ENCODE measurements at places on chromosomes 5 and 9.
A peak's percentile ranks its signal among the peaks of the same experiment; 100 is the strongest.

DNA sequence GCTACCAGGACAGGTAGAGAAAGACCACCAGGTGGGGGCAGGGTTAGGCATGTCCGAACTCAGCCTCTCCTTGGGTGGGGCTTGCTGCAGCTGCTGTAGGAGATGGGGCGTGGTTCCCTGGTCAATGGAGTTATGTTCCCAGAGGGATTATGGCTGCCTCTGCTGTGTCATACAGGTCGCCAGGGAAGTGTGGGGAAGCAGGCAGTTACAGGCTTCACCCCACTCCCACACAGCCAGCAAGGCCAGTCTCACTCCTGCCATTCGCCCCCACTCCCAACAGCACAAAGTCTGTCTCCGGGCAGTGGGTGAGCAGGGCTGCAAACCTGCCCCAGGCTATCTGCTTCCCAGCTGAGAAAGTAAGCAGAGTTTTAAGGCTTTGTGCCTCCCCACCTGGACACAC, 20.0 kb upstream of the CEP72 start:
- no peak for DNase-seq

GRCh38 chr5:21709770-21710169, 1143.4 kb downstream of the CDH12 start:
- no peak for DNase-seq

GRCh38 chr5:158606233-158606632, 493.5 kb downstream of the EBF1 start:
- no peak for DNase-seq

GRCh38 chr9:18861609-18862544, 171.1 kb downstream of the SAXO1 start:
- no peak for DNase-seq

GRCh38 chr5:44294516-44294915, 94.7 kb downstream of the FGF10 start:
- DNase-seq = no peak

DNA sequence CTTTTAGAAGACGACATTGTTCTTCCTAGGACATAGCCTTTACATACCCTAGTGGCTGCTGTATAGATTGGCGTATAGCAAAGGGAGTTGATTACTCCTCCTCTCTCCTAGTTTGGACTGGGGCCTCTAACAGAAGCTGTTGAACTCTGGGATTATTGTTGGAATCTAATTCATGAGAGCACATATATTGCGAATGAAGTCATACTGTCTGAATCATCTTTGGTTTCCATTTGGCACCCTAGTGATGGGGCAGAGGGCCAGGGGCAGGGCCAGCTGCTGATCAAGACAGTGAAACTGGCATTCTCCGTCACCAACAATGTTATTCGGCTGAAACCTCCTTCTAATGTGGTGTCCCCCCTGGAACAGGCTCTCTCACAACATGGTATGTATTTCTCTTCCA, 40.3 kb downstream of the NUP188 start:
- DNase-seq = no peak

DNA sequence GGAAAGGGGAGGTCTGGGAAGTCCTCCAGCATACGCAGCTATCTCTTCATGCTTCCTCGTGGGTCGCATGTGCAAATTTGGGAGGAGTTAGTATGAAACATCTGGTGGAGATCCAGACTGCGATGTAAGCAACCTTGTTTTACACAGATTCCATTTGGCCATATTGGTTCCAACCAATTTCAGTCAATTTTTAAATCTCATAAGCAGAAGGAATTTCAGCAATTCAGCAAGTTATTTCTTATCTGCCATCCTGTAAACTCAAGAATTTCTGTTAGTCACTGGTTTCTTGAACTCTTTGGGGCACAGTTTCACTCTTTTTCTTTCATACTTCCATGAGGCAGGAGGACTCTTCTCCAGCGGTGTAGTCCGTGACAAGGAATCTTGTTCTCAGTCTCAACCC, 130.4 kb upstream of the CLINT1 start:
- DNase-seq = no peak

GRCh38 chr5:118891252-118891651, 97.1 kb downstream of the DTWD2 start:
- no peak for DNase-seq

- peak; percentile 30 for DNase-seq
Measured at GRCh38 chr5:137734962-137735554, 831 bp downstream of the KLHL3 start.

DNA sequence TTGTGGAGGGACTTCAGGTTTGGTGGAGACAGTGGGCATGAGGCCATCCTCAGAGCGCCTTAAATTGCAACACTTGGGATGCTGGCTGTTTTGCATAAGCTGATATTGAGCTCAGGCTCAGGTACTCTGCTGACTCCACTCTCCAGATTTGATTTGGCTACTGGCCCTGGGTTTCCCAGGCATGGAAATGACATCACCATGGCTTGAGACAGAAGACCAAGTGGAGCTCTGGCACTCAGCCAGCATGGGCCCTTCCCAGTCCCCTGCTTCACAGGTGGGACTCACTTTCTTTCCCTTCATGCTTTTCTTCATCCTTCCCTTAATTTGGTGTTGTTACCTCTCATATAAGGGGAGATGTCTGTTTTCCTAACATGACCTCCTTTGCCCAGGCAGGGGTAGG, 72.0 kb upstream of the IL12B start:
- no peak for DNase-seq

DNA sequence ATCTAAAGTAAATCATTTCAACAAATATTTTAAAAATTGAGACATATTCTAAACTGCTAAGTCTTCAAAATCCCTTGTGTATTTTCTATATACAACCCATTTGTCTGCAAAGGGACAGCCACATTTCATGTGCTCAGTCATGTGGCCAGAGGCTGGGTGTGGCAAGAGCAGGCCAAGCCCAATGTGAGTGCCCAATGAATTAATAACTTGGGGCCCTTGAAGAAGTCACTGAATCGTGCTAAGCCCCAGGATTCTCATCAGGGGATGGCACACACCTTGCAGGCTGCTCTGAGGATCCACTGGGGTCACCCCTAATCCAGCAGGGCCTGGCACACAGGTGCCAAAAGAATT, 78.2 kb upstream of the SMIM23 start:
- DNase-seq = no peak

GRCh38 chr9:80932181-80932580, 757.2 kb downstream of the TLE1 start:
- DNase-seq = no peak

DNA sequence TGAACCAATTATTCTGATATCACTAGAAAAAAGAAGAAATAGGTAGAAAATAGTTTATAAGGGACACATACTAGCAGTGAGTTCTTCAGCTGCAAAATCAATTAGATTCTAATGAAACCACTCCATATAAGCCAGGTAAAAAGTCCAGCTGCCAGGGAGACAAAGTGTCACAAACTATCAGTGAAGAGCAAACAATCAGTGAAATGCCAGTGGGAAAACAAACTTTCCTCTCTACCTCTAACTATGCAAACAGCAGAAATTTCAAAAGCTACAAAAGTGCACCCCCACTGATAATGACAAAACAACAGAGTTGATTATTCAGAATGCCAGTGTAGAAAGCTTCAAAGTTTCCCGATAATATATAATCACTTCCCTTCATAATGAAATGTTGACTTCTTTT, 637.2 kb upstream of the ITGA1 start:
- no peak for DNase-seq

DNA sequence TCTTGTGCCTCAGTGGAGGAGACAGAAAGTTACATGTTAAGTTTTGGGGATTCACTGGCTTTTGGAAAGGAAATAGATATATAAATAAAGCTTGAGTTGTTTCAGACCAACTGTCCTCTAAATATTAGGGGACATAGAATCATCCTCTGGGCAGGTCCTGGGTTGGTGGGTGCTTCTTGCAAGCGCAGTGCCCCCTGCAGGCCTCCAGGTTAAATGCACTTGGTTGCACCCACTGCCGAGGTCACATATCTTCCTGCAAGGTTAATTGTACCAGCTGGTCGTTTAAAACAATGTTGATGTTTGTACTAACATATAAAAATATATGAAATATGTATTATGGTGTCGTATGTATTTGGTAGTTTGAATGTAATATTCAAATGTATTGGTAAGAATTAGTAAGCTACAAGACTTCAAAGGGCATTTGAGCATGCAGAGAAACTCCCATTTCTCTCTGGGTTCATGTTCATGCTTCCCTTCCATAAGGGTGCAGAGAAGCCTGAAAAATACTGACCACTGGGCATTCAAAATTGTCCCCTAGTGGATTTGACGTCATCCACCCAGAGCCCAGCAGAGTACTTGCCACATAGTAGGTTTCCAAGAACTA, 87.0 kb downstream of the ZNF618 start:
- peak; percentile 43 for DNase-seq

DNA sequence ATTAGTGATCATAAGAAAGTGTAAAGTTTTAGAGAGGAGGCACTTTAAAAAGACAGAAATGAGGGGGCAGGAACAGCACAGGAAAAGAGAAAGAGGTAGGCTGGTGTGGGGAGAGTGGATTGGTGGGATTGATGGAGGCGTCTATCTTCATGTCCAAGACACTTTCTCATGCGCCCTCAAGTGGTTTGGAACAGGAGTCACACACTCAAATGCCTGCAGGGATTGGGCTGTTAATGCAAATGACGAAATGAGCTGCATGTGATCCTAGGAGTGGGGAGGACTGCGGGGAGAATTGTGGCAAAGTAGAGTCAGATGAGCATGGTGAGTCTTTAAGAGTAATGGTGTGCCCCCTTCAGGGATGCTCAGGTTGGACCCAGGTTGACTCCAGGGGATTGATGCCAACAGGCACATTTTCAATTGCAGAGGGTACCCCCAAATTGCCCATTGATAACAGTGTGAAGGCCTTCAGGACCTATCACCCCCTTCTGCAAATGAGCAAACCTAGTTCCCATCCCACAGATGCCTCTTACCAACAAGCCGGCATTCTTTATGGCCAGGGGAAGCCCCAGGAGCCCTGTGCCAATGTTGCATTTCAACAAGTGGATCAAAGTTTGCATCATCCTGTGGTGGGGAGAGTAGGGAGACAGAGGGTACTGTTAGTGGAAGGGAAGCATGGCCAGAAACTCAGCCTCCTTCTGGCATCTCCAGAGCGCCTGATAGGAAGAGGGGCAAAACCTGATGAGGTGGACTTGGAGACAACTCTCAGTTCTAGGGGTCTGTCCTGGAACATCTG, 5.3 kb downstream of the SLC36A3 start:
- no peak for DNase-seq

- DNase-seq = no peak
Measured at GRCh38 chr9:71108937-71109336, 12.5 kb downstream of the TRPM3 start.

GRCh38 chr9:18707489-18708205, 233.7 kb downstream of the ADAMTSL1 start:
- no peak for DNase-seq

GRCh38 chr9:91004992-91005391, 203.4 kb downstream of the SYK start:
- no peak for DNase-seq

DNA sequence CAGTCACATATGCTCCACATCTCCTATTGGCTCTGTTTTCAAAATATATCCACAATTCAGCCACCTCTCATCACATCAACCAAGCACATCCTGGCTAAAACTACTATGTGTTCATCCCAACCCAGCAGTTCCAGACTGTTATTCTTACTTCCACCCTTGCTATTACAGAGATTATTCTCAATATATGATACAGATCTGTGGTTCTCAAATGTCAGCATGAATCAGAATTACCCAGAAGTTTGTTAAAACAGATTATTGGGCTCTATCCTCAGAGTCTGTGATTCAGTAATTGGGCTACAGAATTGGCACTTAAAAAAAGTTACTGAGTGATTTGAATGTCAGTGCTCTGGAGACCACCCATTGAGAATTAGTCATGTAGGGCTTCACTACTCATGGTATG, 78.8 kb upstream of the IZUMO3 start:
- DNase-seq = no peak

GRCh38 chr9:96015876-96016686, 140.6 kb downstream of the ERCC6L2 start:
- DNase-seq = peak; percentile 44

DNA sequence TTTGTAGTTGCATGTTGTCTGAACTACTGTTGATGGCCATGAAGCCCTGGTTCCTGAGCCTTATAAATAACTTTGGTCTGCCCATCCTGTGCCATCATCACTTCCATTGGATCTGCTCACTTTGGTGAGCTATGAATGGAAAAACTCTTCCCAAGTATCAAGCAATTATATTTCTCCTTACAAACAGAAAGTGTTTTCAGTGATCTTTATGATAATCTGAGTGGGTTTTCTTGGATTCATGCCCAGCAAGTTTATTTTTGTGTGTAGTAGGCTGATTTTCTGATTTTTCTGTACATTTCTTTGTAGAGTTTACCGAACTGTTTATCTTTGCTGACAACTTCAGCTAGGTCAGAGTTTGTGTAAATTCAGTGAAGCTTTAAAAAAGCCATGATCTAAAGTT, 31.0 kb downstream of the CAMK4 start:
- DNase-seq = no peak

DNA sequence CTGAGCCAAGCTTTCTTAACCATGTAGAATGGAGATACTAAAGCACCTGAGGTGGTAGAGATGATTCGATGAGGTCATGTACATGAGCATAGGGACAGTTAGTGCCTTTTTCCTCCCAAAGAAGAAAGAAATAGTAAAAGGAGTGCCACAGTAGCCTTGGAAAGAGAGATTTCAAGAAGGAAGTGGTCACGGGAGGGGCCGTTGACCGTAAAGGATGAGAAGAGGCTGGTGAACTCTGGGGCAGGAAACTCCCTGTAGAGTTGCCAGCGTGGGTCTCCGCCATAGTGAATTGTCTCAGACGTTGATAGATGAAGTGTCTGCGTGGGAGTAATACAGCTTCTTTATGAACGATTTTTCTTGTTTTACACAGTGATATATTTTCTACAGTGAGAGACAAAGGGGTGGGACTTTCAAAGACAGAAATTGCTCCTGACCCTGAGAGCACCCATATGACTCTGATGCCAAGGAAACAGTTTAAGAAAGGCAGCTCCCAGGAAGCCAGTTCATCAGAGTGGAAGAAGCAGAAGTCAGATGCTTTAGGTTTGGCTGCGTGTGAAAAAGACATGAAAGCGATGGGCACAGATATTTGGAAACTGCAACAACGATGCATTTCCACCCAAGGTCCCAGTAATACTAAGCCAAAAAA, 41.3 kb downstream of the UGCG start:
- DNase-seq = peak; percentile 65

GRCh38 chr5:87347841-87348240, 64.9 kb downstream of the CCNH start:
- no peak for DNase-seq

DNA sequence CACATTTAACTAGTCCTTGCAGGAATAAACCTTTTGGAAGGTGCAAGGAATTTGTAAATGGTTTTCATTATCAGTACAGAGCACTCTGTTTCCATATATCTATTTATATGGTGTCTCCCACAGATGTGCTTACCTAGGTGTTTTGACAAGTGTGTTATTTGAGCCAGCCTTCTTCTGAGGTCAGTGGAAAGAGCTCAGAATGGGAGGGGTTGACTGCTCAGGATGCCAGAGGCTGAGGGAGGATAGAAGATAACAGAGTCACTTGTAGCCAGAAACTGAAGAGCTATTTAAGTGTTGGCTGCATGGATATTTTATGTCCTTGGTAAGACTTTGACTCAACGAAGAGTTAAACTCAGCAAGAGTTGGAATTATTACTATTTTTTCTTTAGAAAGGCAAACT, 5.0 kb downstream of the CMYA5 start:
- no peak for DNase-seq

Data from stimulated activated naive CD8-positive, alpha-beta T cell treated with anti-CD3 and anti-CD28 coated beads, Interleukin-15, Interleukin-2, amounts not matched to agents 100 U/mL and 50 U/mL, for 24 hours (primary cell).